ENCODE measurements at places on chromosomes 4 and X.

- DNase-seq, result no peak
Observed at GRCh38 chr4:163217505-163217904, 50.8 kb upstream of the NAF1 start.

GRCh38 chr4:102843273-102843672 is 15.9 kb upstream of the UBE2D3 start:
- DNase-seq, result no peak

DNA sequence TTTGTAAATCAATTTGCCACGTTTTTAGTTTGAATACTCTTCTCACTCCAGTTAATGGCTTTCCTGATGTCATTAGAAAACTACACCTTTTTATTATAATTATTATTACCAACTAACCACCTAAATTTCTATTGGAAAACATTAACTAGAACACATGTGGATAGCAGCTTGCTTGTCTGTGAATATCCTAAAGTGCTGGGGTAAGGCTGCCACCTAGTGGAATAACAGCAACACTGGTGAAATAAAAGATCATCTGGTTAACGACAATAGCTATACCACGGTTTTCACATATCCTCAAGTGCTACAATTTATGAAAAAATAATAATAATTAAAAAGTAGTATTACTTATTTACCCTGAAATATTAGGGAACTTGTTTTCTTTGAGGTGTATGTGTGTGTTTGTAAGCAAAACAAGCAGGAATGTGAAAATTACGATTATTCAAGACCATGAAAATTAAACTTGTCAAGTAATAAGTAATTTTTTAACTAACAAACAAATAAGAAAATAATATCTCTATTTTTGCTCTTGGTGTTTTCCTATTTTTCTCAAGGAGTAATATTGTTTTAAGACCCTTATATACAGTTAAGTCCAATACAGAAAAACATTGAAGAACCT is 130.1 kb upstream of the TECRL start:
- no peak for DNase-seq

- no peak for DNase-seq
Observed at GRCh38 chrX:10133980-10134676, 22.6 kb upstream of the CLCN4 start.

DNA sequence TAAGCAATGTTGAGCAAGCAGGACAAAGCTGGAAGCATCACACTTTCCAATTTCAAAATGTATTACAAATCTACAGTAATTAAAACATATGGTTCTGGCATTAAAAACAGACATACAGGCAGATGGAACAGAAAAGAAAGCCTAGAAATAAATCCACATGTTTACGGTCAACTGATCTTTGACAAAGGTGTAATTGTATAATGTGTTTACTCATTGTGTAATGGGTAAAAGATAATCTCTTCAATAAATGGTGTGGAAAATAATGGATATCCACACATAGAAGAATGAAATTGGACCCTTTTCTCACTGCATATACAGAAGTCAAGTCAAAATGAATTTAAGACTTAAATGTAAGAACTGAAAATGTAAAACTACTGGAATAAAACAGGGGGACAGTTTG is 394.2 kb downstream of the ANKRD50 start:
- no peak for DNase-seq

DNA sequence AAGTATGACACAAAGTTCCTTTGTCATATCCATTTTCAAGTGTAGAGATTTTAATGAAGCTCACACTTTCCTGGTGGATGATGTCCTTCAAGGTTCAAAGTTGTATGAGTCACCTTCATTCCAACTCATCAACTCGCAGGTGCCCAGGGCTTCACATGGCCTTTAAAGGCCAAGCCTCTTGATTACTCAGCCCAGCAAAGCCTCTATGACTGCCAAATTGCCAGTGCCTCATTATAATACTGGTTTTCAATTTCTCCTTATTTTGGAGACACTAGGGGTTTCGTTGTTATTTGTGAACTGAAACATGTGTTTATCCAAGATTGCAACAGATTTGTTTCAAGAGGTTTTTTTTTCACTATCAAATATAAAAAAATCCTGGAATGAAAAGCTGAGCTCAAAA is 45.9 kb upstream of the PPP3CA start:
- DNase-seq, result no peak

DNA sequence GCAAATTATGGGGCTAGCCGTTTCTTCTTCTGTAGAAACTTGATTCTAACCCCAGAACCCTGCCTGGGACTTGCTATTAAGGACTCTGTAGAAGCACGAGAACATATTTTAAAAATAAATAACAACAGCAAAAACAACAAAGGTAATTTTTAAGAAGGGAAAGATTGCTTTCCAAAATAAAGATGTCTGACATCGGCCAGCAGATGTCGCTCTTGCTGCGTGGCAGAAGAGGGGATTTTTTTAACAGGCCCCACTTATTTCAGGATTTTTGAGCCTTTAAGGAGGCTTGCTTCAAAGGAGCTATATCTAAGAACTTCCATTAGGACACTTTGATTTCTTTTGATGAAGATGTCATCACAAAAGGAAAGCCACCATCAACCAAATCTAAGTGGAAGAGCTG is 62.8 kb upstream of the EGFL6 start:
- peak; percentile 0 for DNase-seq

All from activated CD4-positive, CD25-positive, alpha-beta regulatory T cell (primary cell).